ENCODE measurements at places on chromosomes 11 and 22. TPM values are rescaled to one million over a fixed set of nuclear protein-coding genes. Genes with fewer than 3 reads are reported as not detected.

The OR2AT4 gene
- total RNA-seq = under 0.01 TPM

The OR5P2 gene
- not detected for total RNA-seq

The OR52E8 gene
- total RNA-seq = not detected

DNA sequence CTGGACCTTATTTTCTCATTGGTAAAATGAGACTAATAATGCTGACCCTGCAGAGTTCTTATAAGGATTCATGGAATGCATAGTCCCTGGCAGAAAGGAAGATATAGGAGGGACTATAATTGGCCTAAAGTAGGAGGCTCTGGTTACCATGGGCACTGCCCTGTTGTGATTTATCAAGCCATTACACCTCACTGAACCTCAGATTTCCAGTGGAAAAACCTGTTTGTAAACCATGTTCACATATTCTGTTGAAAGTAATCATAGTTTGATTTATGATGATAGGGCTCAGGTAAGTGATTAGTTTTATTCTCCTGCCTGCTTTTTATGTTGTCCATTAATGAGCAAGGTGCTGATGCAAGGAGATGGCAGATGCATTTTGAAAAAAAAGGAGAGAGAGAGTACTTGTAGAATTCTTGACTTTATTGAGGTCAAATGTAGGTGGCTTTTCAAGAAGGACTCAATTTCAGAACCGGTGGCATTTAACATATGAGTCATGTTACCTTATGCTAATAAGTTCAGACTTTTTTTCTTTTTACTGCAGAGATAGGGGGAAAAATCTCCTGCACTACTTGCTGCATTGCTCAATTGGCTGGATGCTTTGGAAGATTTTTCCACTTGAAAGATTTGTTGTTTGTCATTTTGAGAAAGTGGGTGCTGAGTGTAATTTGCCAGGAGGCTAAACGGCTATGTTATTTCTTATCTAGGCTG lies 14.6 kb downstream of the NF2 start:
- no peaks in the 10 kb centered on the region for H3K36me3 ChIP-seq
- DNase-seq = no peak
- no peaks in the 10 kb centered on the region for H3K27me3 ChIP-seq
- H3K4me3 ChIP-seq = no peak overlapping the region

GRCh38 chr11:118892514-118892913 lies 8.8 kb downstream of the CXCR5 start:
- peaks cover 52% of the 10 kb centered on the region for H3K4me1 ChIP-seq
- H3K4me3 ChIP-seq = no peak overlapping the region
- peak; percentile 83 for DNase-seq
- peak overlapping the region; percentile 67 for H3K27ac ChIP-seq
- no peaks in the 10 kb centered on the region for H3K27me3 ChIP-seq
- no peaks in the 10 kb centered on the region for H3K36me3 ChIP-seq

GRCh38 chr11:133524488-133524887 lies 7.8 kb downstream of the OPCML start:
- no peaks in the 10 kb centered on the region for H3K27me3 ChIP-seq
- no peak for DNase-seq
- H3K27ac ChIP-seq = no peak overlapping the region
- H3K4me3 ChIP-seq = no peak overlapping the region

DNA sequence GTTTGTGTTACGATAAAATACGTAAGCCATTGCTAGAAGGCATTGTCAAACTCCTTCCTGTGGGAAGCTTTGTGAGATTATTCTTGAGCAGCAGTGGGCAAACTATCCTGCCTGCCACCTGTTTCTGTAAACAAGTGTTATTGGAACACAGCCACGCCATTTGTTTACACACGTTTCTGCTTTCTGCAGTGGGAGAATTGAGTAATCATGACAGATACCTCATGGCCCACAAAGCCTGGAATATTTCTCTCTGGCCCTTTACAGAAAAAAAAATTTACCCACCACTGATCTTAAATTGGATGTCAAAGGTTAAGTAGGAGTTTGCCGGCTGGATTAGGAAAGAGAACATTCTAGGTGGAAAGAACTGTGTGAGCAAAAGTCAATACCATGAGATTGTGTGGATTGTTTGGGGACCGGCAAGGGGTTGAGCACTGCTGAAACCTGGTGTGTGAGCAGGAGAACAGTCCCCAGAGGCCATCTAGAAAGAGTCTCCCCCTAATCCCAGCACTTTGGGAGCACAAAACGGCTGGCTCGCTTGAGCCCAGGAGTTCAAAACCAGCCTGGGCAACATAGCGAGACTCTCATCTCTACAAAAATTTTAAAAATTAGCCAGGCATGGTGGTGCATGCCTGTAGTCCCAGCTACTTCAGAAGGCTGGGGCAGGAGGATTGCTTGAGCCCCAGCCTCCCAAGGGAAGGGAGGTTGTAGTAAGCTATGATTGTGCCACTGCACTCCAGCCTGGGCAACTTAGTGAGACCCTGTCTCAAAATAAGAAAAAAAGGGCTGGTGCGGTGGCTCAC lies 6.0 kb upstream of the PLA2G6 start:
- peak overlapping the region; percentile 63 for H3K27ac ChIP-seq
- DNase-seq = peak; percentile 60
- H3K27me3 ChIP-seq = no peaks in the 10 kb centered on the region
- H3K36me3 ChIP-seq = no peaks in the 10 kb centered on the region
- H3K4me1 ChIP-seq = peaks cover 15% of the 10 kb centered on the region

- H3K4me3 ChIP-seq = no peak overlapping the region
- no peak overlapping the region for H3K27ac ChIP-seq
- H3K4me1 ChIP-seq = no peaks in the 10 kb centered on the region
- no peaks in the 10 kb centered on the region for H3K36me3 ChIP-seq
Measured at GRCh38 chr11:45390407-45390806, 104.3 kb upstream of the SYT13 start.

DNA sequence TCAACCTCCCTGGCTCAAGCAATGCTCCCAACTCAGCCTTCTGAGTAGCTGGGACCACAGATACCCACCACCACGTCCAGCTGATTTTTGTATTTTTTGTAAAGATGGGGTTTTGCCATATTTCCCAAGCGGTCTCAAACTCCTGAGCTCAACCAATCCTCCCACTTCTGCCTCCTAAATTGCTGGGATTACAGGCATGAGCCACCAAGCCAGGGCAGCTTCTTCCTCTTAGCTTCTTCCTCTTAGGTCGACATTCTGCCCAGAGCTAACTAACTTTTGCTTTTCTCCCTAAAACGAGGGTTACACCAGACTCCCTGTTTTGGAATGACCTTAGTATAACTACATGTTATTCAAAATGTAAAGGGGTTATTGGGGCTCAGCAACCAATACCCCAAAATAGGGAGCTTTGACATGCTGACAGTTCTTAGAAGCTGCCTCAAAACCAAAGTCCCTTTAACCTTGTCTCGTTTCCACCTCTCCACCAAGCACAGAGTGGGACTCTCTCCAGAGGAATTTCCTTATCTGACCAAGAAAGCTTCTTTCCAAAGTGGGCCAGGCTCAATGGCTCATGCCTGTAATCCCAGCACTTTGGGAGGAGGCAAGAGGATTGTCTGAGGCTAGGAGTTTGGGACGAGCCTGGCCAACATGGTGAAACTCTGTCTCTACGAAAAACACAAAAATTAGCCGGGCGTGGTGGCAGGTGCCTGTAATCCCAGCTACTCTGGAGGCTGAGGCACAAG lies 7.0 kb downstream of the HPS5 start:
- no peak for DNase-seq
- peaks cover 38% of the 10 kb centered on the region for H3K4me1 ChIP-seq
- H3K27ac ChIP-seq = no peak overlapping the region
- no peaks in the 10 kb centered on the region for H3K36me3 ChIP-seq

DNA sequence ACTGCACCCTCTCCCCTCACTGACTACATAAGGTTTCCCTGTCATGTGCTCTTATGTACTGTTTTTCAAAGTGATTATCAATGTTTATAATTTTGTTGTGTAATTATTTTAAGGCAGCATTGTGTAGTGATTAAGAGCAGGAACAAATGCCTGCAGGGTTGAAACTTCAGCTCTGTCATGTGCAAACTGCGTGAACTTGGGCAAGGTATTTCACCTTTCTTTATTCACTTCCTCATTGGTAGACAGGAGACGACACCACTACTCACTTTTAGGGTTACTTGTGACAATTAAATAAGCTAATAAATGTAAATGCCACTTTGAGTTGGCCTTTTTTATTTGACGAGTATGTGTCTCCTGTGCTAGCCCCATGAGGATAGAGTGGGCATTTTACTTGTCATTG lies 86.5 kb upstream of the E2F8 start:
- no peak overlapping the region for H3K27ac ChIP-seq
- H3K4me3 ChIP-seq = no peak overlapping the region
- no peaks in the 10 kb centered on the region for H3K27me3 ChIP-seq
- no peaks in the 10 kb centered on the region for H3K4me1 ChIP-seq

- H3K27ac ChIP-seq = no peak overlapping the region
- no peak overlapping the region for H3K4me3 ChIP-seq
- H3K36me3 ChIP-seq = no peaks in the 10 kb centered on the region
- H3K27me3 ChIP-seq = no peaks in the 10 kb centered on the region
- peaks cover 12% of the 10 kb centered on the region for H3K4me1 ChIP-seq
- no peak for DNase-seq
Measured at GRCh38 chr11:118277312-118277711, 13.2 kb upstream of the MPZL2 start.

- no peaks in the 10 kb centered on the region for H3K27me3 ChIP-seq
- no peaks in the 10 kb centered on the region for H3K36me3 ChIP-seq
- no peak overlapping the region for H3K4me3 ChIP-seq
- H3K27ac ChIP-seq = peak overlapping the region; percentile 12
- H3K4me1 ChIP-seq = peaks cover 35% of the 10 kb centered on the region
Measured at GRCh38 chr11:3838504-3838903, 2.3 kb downstream of the RHOG start.

DNA sequence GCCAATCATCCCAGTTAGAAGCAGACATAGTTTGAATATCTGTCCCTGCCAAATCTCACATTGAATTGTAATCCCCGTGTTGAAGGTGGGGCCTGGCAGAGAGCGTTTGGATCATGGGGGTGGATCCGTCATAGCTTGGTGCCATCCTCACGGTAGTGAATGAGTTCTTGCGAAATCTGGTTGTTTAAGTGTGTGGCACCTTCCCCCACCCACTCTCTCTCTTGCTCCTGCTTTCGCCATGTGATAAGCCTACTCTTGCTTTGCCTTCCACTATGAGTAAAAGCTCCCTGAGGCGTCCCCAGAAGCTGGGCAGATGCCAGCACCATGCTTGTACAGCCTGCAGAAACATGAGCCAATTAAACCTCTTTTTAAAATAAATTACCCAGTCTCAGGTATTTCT lies 5.0 kb upstream of the CCDC81 start:
- H3K4me1 ChIP-seq = peaks cover 6% of the 10 kb centered on the region

DNA sequence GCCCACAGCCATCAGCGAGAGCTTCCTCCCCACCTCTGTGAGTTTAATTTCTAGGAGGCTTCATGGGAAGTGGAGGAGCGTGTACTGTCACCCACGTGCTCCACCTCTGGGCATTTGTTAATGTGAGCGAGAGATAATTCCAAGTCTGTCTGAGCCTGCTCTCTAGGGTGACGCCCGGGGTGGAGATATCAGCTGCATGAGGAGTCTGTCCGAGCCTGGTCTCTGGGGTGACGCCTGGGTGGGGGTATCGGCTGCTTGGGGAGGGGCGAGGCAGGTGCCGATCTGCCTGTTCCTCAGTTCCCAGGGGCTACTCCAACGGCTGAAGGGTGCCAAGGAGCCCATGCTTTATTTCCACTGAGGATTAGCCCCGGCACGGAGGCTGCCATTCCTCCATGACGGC lies 735.0 kb downstream of the BRD1 start:
- no peak overlapping the region for H3K27ac ChIP-seq
- no peaks in the 10 kb centered on the region for H3K4me1 ChIP-seq
- H3K4me3 ChIP-seq = no peak overlapping the region
- H3K27me3 ChIP-seq = no peaks in the 10 kb centered on the region
- no peak for DNase-seq

- H3K4me3 ChIP-seq = peak within 1 kb of the TSS; percentile 53
- no peaks in the 10 kb centered on the region for H3K36me3 ChIP-seq
- peak; percentile 57 for DNase-seq
Measured at GRCh38 chr11:63490551-63491239, at the start of gene PLAAT5. Gene PLAAT5, minus strand, starts transcription at chr11:63491167. Its CDS starts 133 bp downstream, at chr11:63491034.

DNA sequence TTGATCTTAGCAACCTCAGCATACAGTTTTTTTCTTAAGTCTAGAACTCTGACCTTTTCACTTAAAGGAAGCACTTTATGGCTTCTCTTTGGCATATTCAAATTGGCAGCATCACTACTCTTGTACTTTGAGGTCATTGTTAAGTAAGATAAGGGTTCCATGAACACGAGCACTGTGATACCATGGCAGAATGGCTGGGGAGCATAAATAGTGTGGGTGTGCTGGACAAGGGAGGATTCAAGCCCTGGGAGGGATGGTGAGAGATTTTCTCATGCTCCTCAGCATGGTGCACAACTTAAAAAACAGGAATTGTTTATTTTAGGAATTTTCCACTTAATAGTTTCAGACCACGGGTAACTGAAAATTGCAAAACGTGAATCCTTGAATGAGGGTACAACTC lies 111.4 kb downstream of the ATXN10 start:
- no peaks in the 10 kb centered on the region for H3K27me3 ChIP-seq
- peaks cover 40% of the 10 kb centered on the region for H3K4me1 ChIP-seq
- no peak for DNase-seq
- no peak overlapping the region for H3K27ac ChIP-seq
- H3K4me3 ChIP-seq = no peak overlapping the region
- no peaks in the 10 kb centered on the region for H3K36me3 ChIP-seq

DNA sequence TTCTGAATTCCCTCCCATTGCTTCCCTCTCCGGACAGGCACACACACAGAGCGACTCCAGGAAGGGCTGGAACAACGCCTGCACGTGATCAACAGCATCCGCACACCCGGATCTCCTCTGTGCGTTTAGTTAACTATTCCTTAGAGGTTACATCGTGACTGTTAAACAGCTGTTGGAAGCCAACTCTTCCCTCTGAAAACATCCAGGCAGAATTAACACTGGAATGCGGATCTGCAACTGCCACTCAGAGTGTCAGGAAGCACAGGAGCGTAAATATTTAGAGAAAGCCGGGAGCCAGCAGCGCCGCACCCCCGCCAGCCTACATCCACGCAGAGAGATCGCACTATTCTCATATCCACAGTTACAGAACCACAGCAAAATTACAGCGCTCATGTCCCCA lies 46.2 kb downstream of the SHANK2 start:
- H3K36me3 ChIP-seq = no peaks in the 10 kb centered on the region
- peak; percentile 44 for DNase-seq
- H3K27me3 ChIP-seq = no peaks in the 10 kb centered on the region

GRCh38 chr11:2461253-2461955 lies 16.6 kb downstream of the KCNQ1 start:
- peaks cover 77% of the 10 kb centered on the region for H3K4me1 ChIP-seq
- no peaks in the 10 kb centered on the region for H3K36me3 ChIP-seq
- peak; percentile 72 for DNase-seq

DNA sequence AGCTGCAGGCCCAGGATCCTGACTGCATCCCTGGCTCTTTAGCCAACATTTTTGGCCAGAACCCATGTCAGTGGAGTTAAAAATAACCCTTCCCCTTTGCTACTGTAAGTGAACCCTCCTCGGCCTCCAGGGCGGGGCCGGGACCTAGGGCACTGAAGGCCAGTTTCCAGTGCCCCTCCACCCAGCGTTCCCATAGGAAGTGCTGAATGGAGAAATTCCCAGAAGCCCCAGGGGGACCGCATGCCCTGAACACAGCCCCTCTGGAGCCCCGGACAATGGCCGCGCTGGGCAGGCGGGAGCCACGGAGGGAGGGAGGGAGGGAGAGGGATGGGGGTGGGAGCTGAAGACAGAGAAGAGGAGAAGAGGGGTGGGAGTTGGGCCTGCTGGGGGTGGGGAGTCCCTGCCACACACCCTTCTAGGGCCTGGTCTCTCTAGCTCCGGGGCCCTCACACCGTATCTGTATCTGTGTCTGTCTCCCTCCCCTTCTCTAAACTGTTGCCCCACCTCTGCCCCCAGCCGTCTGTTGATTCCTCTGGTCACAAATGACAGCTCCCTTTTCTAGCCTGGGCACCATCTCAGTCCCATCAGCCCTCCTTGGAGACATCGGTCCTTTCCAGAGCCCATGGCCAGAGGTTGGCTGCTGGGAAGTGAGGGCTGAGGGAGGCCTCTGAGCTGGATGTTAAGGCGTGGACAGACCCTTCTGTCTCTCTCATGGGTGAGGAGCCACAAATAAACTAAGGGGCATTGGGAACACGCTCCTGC lies 10.9 kb downstream of the PDGFB start:
- no peak overlapping the region for H3K4me3 ChIP-seq
- H3K4me1 ChIP-seq = peaks cover 43% of the 10 kb centered on the region
- H3K36me3 ChIP-seq = no peaks in the 10 kb centered on the region
